ENCODE measurements at places on chromosomes 16 and 17.

DNA sequence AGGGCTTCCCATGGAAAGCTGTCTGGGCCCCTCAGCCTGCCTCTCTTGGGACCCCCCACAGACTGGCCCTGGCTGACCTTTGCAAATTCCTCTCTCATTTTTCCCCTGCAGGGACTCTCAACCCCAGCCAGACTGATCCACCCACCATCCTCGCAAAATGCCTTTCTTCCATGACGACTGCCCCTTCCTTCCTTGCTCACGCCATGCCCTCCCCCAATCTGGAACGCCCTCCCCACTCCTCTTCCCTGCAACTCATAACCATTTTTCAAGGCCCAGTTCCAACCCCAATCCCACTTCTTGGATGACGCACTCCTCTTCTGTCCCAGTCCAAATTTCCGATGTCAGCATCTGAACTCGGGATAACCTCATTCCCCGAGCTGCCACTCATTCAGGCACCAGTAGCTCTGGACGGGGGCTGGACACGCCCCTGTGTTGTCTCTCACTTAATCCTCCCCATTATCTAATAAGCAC is 1.3 kb upstream of the DNAI2 start:
- DNase-seq, result peak; percentile 86

GRCh38 chr17:74130841-74131240 is 72.6 kb upstream of the RPL38 start:
- no peak for DNase-seq

DNA sequence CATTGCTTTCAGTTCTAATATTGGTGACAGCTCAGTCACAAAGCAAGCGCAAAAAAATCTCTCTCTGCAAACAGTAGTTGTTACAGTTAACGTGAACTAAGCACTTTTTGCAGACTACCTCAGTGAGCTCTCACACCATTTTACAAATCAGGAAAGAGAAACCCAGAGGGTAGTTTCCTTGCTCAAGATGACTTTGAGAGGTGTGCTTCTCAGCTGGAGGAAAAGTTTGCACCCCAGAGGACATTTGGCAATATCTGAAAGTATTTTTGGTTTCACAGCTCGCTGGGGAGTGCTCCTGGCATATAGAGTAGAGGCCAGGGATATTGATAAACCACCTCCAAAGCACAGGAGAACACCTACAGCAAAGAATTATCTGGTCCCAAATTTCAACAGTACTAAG is 741.1 kb upstream of the EEF2KMT start:
- DNase-seq, result no peak

GRCh38 chr16:30882429-30883310 is 11.2 kb downstream of the BCL7C start:
- no peak for DNase-seq

DNA sequence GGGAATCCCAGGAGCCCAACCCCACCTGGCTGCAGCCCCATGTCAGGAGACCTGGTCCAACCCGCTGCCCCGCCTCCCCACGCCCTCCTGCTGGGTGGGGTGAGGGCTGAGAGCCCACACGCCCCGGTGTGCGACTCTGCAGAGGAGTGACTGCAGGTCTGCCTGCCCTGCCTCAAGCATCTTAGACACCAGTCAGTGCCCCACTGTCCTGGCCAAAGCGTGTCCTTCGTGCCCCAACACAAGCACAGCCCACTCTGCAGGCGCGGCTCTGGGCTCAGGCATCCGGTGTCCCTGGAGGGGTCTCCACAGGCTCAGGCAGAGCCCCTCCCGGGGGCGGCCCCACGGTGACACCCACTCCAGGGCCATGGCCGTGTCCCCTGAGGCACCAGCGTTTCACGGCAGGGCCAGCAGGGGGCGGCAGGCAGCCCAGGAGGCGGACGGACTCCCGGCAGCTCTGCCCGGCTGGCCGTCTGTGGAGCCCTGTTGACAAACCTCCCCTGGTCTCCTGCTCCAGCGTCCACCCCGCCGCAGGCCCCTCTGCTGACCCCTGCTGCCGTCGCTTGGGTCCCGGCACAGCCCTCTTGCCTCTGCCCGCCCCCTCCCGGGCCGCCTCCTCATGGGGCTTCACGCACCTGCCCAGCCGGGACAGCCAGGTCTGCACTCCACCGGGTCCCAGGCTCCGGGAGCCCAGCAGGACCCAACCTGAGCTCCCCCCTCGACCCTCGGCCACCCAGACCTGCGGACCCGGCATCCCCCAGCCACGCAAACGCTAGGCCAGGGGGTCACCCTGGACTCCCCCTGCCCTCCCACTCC is 8.6 kb upstream of the UBE2I start:
- peak; percentile 65 for DNase-seq

GRCh38 chr17:47843391-47843730 is 2.3 kb upstream of the SCRN2 start:
- DNase-seq, result no peak

GRCh38 chr17:36885153-36885735 is 52.0 kb upstream of the LHX1 start:
- no peak for DNase-seq

GRCh38 chr17:82963104-82963950 is 116.1 kb upstream of the METRNL start:
- peak; percentile 41 for DNase-seq

DNA sequence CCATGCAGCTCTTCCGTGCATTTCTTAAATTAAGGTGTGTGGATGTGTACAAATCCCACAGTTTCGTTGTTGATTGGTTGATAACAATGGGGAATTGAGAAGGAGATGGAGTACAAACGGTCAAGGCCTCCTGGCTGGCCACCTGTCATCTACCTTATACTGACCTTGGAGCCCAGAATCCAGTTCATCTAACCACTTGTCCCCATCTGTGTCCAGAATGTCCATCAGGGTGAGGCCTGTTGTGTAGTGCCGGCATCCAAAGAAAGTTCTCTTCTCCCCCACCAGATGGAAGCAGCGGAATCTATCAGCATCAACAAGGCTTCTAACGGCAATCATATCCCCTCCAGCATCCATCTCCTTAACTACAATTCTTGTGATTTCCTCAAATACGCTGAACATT is 1.5 kb downstream of the GSDMB start:
- DNase-seq, result no peak

DNA sequence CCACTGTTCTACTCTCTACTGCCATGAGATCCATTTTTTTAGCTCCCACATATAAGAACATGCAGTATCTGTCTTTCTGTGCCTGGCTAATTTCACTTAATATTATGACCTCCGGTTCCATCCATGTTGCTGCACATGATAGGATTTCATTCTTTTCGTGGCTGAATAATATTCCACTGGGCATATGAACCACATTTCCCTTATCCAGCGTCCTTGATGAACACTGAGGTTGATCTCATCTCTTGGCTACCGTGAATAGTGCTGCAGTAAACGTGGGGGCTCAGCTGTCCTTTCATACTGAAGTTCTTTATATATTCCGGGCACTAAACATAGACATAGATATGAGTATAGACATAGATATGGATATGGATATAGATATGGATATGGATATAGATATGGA is 109.3 kb upstream of the TNRC6C start:
- no peak for DNase-seq

- DNase-seq, result no peak
These were observed 3.8 kb downstream of the MRPL38 start for GRCh38 chr17:75900691-75901533.

DNA sequence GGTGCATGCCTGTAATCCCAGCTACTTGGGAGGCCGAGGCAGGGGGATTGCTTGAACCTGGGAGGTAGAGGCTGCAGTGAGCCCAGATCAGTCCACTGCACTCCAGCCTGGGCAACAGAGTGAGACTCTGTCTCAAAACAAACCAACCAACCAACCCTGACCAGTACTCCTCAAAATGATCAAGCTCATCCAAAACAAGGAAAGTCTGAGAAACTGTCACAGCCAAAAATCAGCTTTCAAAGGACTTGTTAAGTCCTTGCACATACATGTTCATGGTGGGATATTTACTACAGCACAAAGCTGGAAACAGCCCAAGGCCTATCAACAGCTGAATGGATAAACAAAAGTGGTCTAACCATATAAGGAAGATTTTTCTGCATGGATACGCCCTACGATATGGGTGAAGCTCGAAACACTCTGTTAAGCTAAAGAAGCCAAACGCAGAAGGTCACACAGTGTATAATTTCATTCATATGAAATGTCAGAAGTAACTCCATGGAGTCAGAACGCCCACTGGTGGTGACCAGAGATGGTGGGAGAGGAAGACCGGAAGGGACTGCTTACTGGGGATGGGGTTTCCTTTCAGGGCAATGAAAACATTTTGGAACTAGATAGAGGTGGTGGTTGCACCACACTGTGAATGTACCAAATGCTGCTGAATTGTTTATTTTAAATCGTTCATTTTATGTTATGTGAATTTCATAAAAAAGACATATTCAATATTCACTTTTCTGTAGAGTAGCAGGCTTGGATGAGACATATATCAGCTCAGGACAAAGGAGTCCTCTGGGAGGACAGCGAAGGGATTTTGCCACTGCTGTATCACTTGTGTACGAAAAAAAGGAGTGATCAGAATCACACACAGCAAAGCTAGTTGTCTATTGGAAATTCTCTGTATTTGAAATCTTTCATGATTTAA is 17.7 kb downstream of the CCL17 start:
- peak; percentile 72 for DNase-seq

GRCh38 chr17:16877099-16877498 is 94.8 kb downstream of the TNFRSF13B start:
- no peak for DNase-seq

- DNase-seq, result no peak
These were observed 3.2 kb downstream of the ZC3H7A start for GRCh38 chr16:11793840-11794239.

DNA sequence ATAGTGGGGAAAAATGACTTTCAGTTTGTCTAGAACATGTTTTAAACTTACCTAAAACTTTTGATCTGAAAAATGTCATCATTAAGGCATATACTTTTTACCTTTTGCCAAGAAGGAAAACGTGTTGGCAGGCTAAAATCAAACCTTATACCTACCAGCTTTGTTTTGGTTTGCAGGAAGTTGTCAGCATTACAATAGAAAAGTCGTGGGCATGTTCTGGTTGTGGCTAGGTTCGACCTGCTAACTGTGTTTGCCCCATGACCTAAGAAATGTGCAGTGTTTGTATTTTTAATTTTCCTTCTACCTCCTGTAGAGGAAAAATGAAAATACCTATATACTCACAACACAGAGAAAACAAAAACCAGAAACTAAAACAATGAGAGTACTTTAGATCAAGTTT is 13.0 kb downstream of the SKAP1 start:
- DNase-seq, result no peak

- no peak for DNase-seq
These were observed 182.1 kb downstream of the RPTOR start for GRCh38 chr17:80726558-80727408.

DNA sequence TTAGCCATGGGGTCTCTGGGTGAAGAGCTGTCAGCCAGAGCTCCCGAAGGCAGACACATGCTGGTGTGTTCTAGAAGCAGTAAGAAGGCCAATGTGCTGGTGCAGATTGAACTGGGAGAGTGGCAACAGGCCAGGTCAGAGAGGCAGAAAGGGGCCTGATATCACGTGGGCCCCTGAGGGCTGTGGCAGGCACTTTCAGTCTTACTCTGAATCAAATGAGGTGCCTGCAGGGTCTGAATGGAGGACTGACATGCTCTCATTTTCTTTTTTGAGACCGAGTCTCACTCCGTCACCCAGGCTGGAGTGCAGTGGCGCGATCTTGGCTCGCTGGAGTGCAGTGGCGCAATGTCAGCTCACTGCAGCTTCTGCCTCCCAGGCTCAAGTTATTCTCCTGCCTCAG is 293.8 kb downstream of the ABCC12 start:
- DNase-seq, result no peak

DNA sequence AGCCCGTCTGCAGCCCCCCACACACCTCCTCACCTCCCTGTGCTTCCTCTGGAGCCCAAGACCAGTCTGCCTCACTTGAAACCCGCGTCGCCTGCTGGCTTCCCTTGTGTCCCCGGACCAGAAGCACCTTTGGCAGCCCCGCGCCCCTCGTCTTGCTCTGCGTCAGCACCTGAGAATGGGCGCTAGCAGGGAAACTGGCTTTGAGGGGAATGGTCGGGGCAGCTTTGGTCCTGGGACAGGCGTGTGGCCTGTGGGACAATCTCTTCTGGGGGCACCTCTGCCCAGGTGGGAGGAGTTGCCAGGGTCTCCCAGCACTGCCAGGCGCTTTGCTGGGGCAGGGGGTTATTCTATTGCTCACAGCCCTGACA is 3.6 kb upstream of the MAFG start:
- DNase-seq, result no peak

- DNase-seq, result peak; percentile 88
These were observed 287.8 kb upstream of the FOXF1 start for GRCh38 chr16:86222547-86222946.

- DNase-seq, result no peak
These were observed 36.4 kb upstream of the CCDC182 start for GRCh38 chr17:57781386-57782061.

GRCh38 chr16:74446866-74447265 is 25.6 kb upstream of the CLEC18B start:
- DNase-seq, result no peak

DNA sequence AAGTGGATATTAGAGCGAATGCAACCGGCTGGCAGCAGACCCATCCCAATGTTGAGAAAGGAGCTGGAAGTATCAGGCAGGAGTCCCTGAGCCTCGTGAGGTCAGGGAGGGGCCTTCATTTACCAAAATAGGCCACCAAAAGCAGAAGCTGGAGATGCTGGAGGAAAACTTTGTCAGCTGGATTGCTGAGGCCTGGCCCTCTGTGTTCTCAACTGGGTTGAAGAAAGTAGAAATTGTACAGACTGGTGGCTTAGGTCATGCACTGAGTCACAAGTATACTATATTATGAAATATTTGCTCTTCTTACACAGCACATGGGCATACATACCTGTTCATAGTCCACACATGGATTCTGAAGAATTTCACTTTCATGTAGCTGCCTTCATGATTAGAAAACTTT is 23.2 kb upstream of the TEKT3 start:
- DNase-seq, result no peak

- peak; percentile 58 for DNase-seq
These were observed 11.5 kb downstream of the RMI2 start for GRCh38 chr16:11356573-11357331.

DNA sequence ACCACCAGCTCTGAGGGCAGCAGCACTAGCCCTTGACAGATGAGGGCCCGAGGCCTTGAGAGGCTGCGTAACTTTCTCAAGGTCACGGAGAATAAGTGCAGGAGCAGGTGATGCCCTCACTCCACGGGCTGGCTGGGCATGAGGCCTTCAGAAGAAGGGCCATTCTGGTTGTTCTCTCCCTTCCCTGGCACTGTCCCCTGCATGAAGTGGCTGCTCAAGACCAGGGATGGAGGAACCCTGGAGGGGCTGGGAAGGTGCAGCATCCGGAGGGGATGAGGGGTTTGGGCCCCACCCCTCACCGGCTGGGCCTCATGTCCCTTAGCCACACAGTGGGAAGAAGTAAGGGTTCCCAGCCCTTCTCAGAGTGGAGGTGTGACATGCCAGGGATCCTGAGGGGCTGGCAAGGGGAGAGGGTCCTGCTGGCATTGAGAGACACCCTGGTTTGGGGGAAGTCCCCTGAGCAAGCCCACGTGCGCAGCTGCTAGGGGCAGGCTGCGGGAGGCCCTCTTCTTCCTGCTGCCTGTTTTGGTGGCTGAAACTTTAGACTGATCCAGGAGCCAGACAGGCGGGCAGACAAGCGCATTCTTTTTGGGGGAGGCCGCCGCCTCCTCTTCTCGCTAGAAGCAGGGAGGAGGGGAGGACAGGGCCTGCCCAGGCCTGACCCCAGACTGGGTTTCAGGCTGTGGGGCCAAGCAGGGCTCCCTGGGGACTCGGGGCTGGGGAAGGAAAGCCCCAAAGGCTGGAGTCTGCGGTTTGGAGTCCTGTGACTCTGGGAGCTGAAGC is 74.0 kb downstream of the N4BP1 start:
- DNase-seq, result no peak

GRCh38 chr17:28178800-28179199 is 136.3 kb downstream of the NLK start:
- DNase-seq, result no peak

- DNase-seq, result no peak
These were observed 237.3 kb downstream of the MSI2 start for GRCh38 chr17:57493625-57494024.
